NCI-H2107 (cell line): ENCODE measurements at places on chromosomes 2 and 18.

- DNase-seq: no peak
These were observed 43.3 kb upstream of the ZFP36L2 start for GRCh38 chr2:43269706-43270105.

GRCh38 chr2:137525641-137526190, 438.6 kb upstream of the HNMT start:
- DNase-seq: no peak

DNA sequence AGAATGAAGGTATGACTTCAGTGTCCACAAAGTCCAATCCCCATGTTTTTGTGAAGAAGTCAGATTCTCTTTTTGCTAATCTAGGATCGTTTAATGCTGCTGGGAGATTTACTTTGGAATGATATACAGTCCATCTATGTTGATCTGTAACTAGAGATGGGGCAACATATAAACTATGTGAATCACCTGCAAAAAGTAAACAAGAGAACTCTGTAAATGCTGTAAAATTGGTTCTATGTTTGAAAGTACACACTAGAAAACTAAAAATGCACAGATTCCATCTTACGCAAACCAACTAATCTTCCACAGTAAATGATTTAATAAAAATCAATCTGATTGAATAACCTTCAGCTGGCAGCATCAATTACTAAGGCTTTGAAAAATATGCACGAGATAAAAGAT, 37.5 kb downstream of the VPS54 start:
- DNase-seq: no peak

DNA sequence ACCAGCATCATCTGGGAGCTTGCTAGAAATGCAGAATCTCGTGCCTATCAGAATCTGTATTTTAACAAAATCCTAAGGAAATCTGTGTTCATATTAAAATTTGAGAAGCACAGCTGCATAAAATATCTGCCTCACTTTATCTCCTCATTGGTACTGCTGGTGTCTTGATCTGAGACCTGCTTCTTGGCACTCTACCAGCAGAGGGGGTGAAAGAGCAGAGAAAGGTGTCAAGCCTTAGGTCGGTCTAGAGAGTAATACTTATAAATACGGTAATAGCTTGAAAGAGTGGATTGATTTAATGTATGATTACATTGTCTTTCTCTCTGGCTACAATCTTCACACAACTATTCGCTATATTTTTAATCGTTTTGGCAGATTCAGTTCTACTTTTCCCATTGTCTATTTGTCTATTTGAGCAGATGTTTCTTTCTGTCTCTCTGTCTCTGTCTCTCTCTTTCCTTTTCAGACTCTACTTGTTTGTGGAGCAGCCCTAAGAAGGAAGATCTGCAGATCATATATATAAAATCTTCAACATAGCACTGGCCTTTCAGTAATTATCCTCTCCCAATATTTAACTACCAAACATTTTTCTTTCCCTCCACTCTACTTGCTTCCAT, 1.7 kb upstream of the GCG start:
- DNase-seq: no peak

DNA sequence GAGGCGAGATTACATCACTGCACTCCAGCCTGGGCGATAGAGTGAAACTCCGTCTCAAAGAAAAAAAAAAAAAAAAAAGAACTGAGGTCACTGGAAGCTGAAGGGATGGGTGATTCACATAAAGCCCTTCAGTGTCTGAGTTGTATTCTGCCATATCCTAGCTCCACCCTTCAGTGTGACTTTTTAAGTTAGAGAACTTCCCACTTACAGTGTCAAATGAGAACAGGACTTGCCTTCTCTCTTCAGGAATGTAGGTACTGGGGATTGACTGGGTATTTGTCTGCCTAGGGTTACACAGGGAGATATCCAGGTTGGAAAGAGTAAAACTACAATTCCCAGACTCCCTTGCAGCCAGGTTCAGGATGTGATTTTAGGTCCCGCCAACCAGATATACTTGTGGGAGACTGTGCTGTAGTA, 37.9 kb downstream of the EHD3 start:
- DNase-seq: no peak

DNA sequence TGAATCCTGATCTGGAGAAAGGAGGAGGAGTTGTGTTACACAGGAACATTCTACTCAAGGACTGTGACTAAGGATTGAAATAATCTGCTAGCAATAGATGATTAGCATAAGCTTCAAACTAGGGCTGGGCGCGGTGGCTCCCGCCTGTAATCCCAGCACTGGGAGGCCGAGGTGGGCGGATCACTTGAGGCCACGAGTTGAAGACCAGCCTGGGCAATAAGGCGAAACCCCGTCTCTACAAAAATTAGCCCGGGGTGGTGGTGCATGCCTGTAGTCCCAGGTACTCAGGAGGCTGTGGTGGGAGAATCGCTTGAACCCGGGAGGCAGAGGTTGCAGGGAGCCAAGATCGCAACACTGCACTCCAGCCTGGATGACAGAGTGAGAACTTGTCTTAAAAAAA, 1.5 kb downstream of the TRMT61B start:
- DNase-seq: no peak

- no peak for DNase-seq
These were observed 179.4 kb upstream of the AGAP1 start for GRCh38 chr2:235314371-235314930.
